Putamen (tissue), 1 donor: ENCODE measurements at places on chromosomes 2 and 18.
A peak's percentile ranks its signal among the peaks of the same experiment; 100 is the strongest.

DNA sequence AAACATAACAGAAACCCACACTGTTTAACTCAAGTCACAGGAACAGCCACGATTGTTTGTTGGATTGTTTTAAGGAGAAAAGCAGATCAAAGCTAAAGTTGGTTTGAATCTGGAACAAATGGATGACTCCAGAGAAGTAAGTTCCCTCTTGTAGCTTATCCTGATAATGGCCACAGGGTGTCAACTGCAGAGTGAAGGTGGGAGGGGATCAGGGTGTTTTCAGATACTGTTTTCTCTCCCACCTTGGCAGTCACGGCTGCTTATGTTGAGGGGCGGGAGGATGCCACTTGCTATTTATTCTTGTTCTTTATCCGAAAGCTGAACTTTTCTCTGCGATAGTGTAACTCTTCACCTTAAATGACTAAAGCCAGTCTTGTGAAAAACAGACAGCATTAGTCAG lies 36.5 kb upstream of the INPP4A start:
- no peak for DNase-seq

GRCh38 chr2:143001501-143001900 lies 124.0 kb downstream of the KYNU start:
- no peak for DNase-seq

- no peak for DNase-seq
Observed at GRCh38 chr2:15359716-15360531, 201.2 kb downstream of the NBAS start.

DNA sequence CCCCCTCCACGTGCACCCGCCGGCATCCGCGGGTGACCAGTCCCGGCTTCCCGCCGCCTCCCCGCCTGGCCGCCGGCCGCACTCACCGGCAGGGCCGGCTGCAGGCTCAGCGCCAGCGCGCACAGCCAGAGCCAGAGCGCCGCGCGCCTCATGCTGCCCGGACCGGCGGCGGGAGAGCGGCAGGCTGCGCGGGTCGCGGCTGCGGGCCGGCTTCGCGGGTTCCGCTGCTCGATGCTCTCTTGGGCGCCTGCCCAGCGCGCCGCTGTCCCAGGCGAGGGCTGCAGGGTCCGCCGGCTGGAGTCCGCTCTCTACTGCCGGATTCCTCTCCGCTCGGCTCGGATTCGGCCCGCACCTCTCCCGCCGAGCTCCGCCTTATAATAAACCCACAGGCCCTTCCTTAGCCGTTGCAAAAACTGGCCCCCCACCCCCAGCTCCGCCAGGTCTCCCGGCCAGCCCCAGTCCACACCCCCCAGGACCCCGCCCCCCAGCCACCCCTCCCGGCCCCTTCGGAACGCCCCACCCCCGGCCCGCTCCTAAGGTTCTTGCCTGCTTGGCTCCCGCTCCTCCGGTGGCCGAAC lies at the start of gene SDC1:
TSS of gene SDC1 (minus strand) at position 415 of the 578 bp plus-strand sequence. CDS start at position 152, 263 bp downstream.
- no peak for DNase-seq

- DNase-seq: no peak
Observed at GRCh38 chr2:24010477-24011249, 778 bp downstream of the MFSD2B start.

DNA sequence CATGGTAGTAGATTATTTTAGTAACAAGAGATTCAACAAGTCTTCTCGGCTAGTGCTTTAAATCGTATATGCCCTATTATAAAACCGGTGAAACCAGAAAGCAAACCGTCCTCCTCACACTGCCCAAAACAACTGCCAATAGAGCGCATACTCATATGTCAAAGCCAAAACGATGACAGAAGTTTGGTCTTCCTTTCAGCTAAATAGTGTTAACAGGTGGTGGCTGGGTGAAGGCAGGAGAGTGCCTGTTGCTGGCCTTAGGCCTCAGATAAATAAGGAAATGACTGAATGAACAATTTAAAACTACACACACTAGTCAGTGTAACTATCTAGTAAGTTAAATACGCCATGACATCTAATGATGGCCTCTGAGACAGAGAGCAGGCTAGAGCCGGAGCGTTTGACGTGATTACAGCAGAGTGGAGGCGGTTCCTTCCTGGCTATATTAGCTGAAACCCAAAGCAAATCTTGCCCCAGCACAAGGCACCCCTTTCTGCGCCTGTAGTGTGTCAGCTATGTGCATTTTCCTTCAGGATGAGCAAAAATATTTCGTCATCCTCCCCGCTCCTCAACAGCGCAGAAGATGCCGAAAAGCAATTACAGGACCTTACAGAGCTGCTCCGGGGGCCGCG lies 1.6 kb downstream of the LONRF2 start:
- peak; percentile 53 for DNase-seq

- no peak for DNase-seq
Observed at GRCh38 chr2:222451224-222451674, 26.9 kb downstream of the SGPP2 start.

GRCh38 chr2:102109016-102109415 lies 33.5 kb upstream of the IL1R1 start:
- DNase-seq: no peak

- DNase-seq: peak; percentile 26
Observed at GRCh38 chr2:68196120-68196716, 38.5 kb downstream of the PNO1 start.

DNA sequence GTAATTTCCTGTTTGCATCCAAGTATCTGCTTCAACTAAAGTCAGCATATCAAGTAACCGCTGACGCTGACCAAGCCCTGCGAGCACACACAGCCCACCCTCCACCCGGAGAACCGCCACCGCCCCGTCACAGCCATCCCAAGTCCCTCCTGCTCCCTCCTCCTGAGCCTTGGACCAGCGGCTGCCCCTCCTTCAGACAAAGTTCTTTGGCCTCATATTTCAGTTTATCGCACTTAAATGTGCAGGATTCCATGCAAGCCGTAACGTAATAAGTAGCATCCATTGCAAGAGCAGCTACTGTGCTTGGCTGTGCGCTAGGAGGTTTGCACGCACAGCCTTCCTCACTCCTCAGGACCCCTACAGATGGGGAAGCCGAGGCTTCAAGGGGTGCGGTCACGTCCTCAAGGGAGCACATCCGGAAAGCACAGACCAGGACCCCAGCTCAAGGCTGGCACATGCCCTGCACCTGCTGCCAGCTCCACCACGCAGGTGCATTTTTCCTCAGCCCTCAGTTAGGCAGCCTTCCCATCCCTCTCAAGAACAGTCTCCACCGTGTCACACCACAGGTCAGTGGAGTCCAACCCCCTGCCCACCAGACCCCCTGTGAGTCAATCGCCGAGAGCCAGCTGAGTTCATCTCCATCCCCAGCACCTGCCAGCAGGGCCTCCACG lies 17.1 kb downstream of the PXDN start:
- no peak for DNase-seq

- no peak for DNase-seq
Observed at GRCh38 chr2:2805263-2805662, 474.2 kb upstream of the MYT1L start.

GRCh38 chr2:239607517-239608191 lies 206.8 kb upstream of the HDAC4 start:
- no peak for DNase-seq

GRCh38 chr2:31253356-31254131 lies 19.6 kb downstream of the EHD3 start:
- DNase-seq: no peak

GRCh38 chr2:115650827-115651226 lies 1208.4 kb downstream of the DPP10 start:
- no peak for DNase-seq

GRCh38 chr2:142038826-142039225 lies 92.0 kb downstream of the LRP1B start:
- no peak for DNase-seq

GRCh38 chr18:77138270-77138669 lies 5.7 kb upstream of the MBP start:
- no peak for DNase-seq

GRCh38 chr2:167729911-167730310 lies 517.5 kb downstream of the STK39 start:
- peak; percentile 17 for DNase-seq

- DNase-seq: no peak
Observed at GRCh38 chr2:233117811-233118647, 57.9 kb downstream of the INPP5D start.

GRCh38 chr18:53551868-53552426 lies 672.5 kb downstream of the MBD2 start:
- DNase-seq: no peak

GRCh38 chr2:106843910-106844250 lies 42.1 kb downstream of the ST6GAL2 start:
- no peak for DNase-seq

GRCh38 chr2:219285373-219285735 lies 6.2 kb downstream of the DNAJB2 start:
- DNase-seq: no peak
